ENCODE measurements at places on chromosomes 6 and 20.

- no peak for DNase-seq
Observed at GRCh38 chr6:170371080-170371479, 64.5 kb downstream of the FAM120B start.

GRCh38 chr6:157099912-157100593, 223.3 kb downstream of the TMEM242 start:
- no peak for DNase-seq

GRCh38 chr6:145206247-145206907, 528.9 kb downstream of the EPM2A start:
- DNase-seq, result peak; percentile 36

GRCh38 chr6:49225471-49225870, 237.6 kb downstream of the MMUT start:
- no peak for DNase-seq

GRCh38 chr20:41173161-41173721, 35.9 kb downstream of the PLCG1 start:
- no peak for DNase-seq

GRCh38 chr20:46341074-46342009, 33.0 kb upstream of the CDH22 start:
- DNase-seq, result no peak

DNA sequence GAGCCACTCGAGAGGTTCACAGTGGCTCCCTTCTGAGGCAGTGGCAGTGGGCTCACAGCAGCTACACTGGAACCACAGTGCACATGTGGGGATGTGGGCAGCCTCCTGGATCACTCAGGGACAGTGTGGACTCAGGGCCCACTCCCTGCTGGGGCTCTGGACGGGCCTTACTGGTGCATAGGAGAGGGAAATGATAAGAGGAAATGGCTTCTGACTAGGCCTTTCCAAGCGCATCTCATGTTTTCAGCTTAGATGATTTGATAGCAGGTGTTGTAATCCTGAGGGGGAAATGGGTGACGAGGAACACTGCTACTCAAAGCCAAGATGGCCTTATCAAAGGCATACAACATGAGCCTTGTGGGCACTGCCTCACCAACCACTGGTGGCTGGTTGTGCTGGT, 44.0 kb downstream of the PANK2 start:
- DNase-seq, result no peak
